Activated effector memory CD4-positive, alpha-beta T cell treated with Interleukin-2 at 50 U/mL for 16 hours (primary cell): ENCODE measurements at places on chromosomes 4 and X.

DNA sequence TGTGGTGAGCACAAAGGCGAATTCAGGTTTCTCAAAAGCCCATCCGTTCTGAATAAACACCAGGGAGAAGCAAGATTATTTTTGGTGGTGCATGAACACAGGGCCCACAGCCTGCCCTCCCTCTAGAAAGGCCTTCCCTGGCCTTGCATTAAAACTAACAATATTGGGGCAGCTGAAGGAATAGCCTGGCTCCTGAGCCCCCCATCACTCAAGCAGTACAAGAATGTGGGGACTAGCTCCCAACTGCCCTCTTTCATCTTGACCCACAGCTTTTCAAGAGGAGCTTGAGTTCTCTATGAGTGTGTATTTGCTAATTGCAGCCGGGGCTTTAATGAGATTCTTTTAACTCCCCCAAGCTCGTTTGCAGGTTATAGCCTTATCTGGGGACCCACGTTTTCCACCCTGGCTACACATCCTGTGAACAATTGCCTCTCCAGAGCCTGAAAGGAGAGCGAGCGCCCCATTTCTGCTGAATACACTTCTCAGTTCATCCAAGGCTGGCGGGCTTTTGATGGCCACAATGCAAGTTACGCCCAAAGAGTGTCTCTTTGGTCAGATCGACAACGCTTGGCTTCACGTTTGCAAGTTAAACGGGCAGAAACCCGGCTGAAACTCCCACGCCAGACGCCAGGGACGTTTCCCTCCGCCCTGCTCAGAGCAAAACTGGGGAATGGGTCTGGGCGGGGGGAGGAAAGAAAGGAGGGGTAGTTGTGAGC is 4.7 kb upstream of the GSX2 start:
- no peak for DNase-seq

- DNase-seq: no peak
Measured at GRCh38 chr4:71095545-71095944, 102.1 kb downstream of the DCK start.

- DNase-seq: no peak
Measured at GRCh38 chr4:8189551-8190466, 9.3 kb upstream of the SH3TC1 start.

DNA sequence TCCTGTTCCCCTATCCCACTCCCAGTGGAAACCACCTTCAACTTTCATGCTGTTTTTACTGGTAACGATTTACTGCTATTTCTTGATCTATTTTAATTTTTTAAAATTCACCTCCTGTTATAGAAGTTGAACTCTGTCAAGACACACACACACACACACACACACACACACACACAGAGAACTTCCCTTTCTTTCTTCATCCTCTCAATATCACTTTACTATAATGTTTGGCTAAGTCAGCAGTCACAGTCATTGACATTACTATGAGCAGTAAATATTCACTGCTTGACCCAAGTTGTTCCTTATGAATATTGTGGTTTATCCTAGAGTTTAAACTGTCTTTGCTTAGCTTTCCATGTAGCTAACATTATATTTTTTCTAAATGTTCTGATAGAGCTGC is 24.0 kb upstream of the SGMS2 start:
- no peak for DNase-seq

- no peak for DNase-seq
Measured at GRCh38 chrX:85244450-85245211, 840 bp downstream of the ZNF711 start.

GRCh38 chr4:139279760-139280620 is at the start of gene MGARP:
Gene MGARP, minus strand, starts transcription at chr4:139280225. Its CDS starts 67 bp downstream, at chr4:139280158.
- no peak for DNase-seq

GRCh38 chr4:11348449-11349088 is 80.1 kb downstream of the HS3ST1 start:
- no peak for DNase-seq

DNA sequence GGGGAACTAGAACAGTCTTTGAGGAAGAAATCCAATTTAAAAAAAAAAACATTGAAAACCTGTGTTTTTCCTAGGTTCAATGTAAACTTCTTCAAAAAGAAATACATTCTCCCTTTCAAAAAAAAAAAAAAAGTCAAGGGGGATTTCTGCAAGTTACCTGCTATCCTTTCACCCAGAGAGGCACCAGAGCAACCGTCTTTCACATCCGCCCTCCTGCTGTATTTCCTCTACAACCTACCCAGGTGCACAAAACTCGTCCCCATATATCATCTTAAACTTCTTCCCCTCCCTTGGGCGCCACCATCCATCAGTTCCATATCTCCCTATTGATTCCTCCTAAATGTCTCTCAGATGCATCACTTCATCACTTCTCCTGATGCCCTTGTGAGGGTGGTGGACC is 74.5 kb downstream of the NR3C2 start:
- no peak for DNase-seq

DNA sequence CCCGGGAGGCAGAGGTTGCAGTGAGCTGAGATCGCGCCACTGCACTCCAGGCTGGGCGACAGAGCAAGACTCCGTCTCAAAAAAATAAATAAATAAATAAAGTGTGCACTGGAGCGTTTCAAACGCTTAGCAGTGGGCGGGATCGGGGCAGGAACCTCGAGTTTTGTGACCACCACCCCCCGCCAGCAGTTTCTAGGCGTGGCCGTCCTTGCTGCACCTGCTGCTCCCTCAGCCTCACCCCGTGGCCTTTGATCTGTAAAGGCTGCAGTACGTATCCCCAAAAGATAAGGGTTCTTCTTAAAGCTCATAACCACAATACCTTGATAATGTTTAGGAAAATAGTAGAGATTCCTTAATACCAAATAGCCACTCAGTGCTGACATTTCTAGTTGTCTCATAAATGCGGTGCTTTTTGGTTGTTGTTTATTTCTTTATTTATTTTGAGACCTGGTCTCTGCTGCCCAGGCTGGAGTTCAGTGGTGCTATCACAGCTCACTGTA is 33.2 kb downstream of the PCGF3 start:
- no peak for DNase-seq

DNA sequence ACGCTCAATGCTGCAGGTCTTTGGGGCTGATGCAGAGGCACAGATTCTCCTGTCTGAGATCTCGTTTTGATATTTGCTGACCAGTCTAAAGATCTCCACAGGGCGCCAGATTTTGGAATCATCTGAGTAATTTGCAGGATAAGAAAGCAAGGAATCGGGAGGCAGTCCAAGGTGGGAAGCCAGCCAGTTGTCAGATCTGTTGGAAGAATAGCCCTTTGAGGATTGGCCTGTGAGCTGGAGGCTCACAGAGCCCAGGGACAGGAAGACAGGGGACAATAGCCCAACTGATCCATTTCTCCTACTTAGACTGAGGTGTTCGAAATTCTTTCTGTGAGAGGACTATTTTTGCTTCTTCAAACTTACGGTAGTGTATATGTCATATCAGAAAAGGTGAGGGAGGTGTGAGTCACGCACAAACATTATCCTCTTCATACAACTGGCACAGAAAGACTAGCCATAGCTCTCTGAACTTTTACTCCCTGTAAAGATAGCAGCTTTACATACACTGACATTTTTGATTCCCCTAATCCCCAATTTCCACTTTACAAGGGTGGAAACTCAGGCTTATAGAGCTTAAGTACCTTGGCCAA is 8.8 kb downstream of the DIPK2B start:
- no peak for DNase-seq

- no peak for DNase-seq
Measured at GRCh38 chr4:13102092-13102742, 381.9 kb downstream of the RAB28 start.

DNA sequence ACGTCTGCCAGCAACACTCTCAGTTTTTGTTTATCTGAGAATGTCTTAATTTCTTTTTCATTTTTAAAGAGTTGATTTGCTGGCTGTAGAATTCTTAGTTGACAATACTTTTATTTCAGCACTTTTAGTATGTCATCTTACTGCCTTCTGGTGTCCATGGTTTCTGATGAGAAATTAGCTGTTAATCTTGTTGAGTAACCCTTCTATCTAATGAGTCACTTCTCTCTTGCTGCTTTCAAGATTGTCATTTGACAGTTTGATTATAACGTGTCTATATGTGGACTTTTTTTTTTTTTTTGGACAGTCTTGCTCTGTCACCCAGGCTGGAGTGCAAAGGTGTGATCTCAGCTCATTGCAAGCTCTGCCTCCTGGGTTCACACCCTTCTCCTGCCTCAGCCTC is 24.0 kb upstream of the TMEM255A start:
- no peak for DNase-seq

DNA sequence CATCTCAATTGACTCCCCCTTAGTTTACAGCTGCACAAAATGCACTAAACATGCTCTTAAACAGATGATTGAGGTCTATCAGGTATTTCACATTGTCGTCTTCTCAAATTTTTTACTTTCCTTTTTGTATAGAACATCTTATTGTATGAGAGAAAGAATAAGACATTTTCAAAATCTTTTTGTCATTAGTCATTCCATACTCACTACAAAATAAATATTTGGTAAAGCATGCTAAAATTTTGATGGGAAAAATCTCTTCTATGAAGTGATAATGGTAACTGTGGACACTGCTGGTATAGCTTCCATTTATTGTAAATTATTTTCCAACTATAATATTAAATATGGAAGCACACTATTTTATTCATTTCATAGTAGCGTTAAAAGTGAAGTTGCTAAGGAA is 185.6 kb upstream of the FSTL5 start:
- DNase-seq: no peak

DNA sequence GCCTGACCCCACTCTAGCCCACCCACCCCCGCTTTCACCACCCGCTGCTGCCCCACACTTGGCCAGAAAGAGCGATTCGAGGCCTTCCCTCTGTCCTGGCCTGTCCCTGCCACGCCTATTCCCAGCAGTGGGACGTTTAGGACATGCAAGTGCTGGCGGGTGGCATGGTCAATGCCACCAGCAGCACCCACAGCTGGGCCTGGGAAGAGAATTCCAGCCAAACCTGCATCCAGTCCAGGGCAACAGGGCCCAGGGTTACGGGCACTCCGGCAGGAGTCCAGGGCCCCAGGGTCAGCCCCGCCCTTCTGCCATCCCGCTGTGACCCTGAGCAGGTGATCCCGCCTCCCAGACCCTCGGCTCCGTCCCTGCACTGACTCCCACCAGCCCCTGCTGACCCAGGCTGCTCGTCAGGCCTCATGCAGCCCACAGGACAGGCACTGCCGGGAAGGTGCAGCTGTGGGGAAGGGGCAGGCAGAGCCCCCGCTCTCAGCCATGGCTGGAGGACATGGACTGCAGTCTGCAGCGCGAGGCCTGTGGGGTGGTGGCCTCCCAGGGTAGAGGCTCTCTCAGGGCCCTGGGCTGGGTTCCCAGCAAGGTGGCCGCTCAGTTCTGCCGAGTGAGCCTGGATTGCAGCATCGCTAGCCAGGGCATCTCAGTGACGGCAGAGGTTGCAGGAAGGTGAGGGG is 6.8 kb upstream of the HTRA3 start:
- DNase-seq: no peak

DNA sequence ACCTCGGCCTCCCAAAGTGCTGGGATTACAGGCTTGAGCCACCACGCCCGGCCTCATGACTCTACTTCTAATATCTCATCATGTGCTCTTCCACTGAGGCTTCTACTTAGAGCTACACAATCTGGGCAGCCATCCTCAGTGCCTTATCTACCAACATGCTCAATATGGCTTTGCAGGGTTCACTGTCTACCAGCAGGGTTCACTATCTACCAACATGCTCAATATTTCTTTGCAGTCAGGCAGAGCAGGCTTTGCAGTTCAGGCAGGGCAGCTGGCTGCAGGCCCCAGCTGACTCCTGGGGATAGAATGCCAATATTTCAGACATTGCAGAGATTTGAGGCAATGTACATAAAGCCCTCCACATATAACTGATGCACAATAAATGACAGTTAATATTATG is 47.5 kb downstream of the PKD2 start:
- DNase-seq: no peak

- no peak for DNase-seq
Measured at GRCh38 chr4:139978692-139979091, 175.3 kb downstream of the MAML3 start.

DNA sequence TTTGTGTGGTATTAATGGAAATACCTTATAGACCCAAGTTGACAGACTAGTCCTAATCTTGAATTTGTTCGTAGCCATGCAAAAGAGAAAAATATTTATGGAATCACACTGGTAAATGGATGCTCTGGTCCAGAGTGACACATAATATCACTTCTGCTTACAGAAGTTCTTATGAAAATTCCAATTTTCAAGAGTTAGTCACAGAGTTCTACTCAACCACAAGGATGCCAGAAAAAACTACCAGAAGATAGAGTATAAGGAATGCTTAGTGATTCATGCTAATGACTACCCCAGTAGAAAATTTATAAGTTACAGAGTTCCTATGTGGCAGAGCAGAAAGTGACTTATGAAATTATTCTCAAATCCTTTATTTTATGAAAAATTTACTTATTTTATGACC is 1384.8 kb downstream of the FAM133A start:
- DNase-seq: no peak

GRCh38 chr4:66297703-66298102 is 627.4 kb upstream of the EPHA5 start:
- no peak for DNase-seq

DNA sequence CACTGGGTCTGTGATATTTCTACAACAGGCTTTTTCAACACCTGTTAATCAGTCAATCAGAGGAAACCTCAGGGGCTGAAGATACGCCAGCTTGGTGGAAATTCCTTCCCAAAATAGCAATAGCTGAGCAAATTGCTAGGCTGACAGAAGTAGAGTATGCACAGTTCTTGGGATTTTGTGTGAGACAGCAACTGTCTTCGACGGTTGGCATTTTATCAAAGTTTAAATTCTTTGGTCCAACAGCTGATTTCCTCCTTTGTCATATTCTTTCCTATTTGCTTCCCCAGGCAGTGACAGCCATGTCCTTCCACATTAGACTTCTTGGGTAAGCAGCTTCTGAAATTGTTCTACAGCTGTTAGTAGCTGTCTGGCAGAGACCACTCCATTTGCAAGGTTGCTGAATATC is 8.0 kb upstream of the PALLD start:
- no peak for DNase-seq

- DNase-seq: no peak
Measured at GRCh38 chr4:80587871-80588385, 252.4 kb downstream of the CFAP299 start.

DNA sequence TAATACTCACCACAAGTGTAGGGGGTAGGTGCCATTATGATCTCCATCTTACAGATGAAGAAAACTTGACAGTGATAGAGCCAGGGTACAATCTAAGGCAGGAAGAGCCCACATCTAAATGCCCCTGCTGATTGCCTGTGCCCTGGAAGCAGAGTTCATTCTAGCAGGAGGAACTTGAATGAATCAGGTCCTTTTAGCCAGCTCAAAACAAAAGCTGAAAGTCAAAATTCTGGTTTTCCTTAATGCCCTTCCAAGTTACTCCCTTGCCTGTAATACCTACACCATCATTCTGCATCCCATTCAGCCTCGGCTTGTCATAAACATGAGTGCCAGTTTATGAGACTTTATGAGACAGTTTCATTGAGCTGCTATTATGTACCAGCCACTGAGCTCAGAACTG is 89.6 kb downstream of the SCD5 start:
- no peak for DNase-seq

GRCh38 chr4:77226939-77227705 is 70.1 kb downstream of the CCNG2 start:
- no peak for DNase-seq

DNA sequence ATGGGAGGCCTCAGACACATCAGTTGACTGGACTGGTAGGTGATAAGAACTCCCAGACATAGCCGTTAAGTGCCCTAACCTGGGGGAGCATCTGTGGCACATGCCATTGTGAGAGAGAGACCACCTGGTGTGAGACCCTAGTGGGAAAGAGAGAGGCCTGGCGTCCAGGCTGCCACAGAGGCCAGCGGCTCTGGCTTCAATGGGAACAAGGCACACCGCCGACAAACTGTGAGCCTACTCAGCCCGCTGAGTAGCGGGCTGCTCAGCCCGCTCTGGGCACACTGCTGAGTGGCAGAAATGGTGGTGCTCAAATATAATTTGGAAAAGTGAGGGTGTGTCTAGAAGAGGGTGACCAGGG is 34.0 kb downstream of the PHKA2 start:
- DNase-seq: no peak
